Chondrocyte (in vitro differentiated cells): ENCODE measurements at places on chromosomes 7 and 10. TPM values are rescaled to one million over a fixed set of nuclear protein-coding genes. Genes with fewer than 3 reads are reported as not detected.

DNA sequence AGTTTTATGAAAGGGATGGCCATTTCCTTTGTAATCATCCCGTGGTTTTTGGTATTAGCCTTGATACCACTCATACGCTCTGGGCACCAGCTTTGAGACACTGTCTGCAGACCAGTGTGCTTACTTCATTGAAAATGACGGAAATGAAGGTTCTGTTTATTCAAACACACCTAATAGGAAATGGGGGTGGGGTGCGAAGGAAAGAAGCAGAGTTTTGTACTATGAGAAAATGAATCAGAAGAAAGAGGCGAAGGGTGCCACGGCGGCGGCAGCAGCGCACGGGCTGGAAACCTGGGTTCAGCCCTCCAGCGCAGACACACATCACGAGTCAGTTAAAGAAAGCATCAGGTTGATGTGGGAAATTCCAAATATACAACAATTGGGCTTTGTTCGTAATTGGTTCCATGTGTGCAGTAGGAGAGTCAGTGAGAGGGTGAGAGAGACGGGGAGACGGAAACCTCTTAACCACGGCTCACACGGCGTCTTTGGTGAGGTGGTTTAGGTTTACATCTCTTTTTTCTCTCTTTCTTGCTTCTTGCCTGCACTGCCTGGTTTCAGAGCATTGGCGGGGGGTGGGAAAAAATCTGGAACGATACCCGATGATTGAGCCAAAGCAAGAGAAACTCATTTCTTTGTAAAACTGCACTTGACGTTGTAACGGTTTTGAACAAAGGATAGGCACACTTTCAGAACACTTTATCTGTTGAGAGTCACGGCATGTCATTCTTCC, 321.2 kb downstream of the FRMD4A start:
- DNase-seq: no peak

GRCh38 chr7:142760071-142760642, 10.6 kb upstream of the PRSS2 start:
- DNase-seq: no peak

DNA sequence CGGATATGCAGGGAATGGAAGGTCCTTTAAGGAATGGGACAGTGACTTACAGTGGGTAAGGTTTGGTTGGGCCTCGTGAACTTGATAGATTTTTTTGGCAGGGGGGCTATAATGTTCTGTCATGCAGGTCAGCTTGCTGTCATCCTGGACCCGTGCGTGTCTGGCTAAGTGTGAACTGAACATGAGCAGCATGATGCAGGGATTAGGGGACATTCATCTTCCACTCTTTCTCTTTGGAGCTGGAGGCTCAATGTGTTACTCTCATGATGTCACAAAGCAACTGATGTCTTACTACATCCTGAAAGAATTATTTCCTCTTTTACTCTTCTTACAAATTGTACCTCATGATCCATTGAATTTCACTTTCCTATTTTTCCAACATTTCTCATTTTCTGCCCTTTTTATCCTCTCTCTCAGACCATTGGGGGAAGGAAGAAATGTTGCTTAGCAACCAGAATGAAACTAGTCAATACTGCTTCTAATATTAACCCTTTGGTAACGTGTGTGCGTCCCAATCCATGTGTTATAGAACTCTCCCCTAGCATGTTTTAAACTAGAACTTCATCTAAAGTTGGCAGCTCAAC, 549.1 kb downstream of the LRMDA start:
- no peak for DNase-seq

DNA sequence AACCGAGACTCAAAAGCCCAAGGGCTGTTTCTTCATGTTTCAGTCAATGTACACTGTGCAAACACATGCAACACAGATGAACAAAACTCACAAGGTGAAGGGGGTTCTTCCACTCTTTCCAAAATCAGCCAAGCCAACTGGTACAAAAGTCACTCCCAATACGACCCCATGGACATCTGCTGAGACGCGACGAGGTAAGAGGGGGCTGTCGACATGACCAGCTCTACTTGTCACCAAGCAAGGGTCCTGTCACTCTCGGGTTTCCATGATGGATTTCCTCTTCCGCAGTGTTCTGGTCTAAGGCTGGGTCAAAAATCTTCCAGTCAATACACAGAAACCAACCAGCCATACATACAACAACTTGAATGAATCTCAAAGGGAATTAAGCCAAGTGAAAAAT, 37.8 kb downstream of the CTBP2 start:
- DNase-seq: peak; percentile 32

- DNase-seq: no peak
Measured at GRCh38 chr10:122142641-122143237, 128.4 kb upstream of the BTBD16 start.

DNA sequence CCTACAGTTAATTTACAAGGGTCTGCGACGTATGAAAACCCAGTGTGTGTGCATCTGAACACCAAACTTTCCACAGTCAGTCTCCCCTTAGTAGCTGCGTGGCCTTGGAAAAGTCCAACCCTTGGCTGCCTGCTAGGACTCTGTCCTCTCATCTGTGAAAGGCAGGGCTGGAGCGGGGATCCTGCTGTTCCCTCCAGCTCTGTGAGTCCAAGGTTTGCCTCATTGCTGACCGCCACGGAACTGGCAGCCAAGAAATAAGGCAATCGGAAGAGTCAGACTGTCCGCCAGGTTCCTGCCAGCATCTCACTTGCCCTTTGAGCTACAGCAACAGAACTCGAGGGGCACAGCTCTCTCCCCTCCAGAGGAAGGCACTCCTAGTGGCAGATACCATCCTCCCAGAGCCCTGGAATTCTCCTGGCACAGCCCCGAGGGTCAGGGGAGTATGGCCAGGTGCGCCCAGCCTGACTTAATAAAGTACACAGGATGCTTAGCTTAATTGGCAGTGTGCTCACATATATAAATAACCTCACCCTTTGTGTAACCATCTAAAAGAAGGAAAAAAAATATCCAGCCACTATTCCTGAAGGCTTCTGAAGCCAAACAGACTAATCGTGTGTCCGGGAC, 530.1 kb upstream of the FOXK1 start:
- DNase-seq: peak; percentile 62

DNA sequence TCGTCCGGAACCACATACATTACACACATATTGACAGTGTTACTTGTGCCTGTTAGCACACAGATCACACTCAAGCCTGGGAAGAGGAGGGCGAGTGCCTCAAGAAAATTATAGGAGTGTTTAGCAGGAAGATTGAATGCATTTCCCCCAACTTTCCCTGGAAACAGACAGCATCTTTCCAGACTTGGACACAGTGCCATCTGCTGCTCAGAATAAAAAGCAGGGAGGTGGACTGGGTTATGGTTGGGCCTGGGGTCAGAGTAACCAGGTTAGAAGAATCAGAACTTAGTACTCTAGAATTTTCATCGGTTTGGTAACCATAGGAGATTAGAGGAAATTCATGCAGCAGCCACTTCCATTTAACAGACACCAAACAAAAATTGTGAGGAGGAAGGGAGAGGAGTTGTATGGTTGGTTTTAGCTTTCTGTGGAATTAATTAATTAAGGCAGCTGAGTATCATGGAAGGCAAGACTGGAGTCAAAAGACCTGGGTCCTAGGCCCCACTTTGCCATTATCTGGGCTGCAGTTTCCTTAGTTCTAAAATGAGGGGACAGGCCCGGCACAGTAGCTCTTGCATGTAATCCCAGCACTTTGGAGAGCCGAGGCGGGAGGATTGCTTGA, 43.4 kb upstream of the OPTN start:
- no peak for DNase-seq

DNA sequence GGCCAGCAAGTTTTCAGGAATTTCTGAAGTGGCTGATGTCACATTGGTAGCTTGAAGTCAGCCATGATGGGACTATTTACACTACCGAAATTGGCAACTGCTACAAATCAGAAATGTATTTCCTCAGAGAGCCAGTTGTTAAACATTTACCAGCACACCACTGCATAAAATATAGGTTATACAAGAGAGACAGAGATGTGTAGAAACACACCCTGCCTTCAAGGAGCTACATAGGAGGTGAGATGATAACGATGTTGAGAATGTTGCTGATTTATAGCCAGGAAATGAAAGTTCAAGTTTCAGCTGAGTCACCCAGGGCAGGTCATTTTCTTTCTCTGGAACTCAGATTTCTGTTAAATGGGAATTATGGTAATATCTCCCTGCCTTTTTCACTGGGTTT, 46.0 kb upstream of the TCF7L2 start:
- DNase-seq: no peak

DNA sequence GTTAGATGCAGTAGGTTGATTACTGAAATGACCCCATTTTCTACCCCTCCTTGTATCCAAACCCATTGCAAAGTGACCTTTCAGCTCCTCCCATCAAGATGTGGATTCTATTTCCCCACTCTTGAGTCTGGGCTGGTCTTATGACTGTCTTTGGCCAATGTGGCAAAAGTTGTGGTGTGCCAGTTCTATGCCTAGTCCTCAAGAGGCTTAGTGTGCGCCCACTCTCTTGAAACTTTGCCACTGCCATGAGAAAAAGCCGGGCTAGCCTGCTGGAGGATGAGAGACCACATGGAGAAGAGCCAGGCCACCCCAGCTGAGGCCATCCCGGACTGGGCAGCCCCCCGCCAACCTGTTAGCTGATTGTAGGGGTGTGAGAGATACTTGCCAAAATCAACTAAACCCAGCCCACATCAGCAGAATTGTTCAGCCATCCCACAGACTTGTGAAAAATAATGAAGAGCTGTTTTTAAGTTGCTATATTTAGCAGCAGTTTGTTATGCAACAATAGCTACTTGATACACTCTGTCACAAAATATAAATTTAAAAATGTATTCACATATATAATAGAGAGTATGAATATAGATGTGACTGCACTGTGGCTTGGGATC, 131.0 kb upstream of the PALS2 start:
- DNase-seq: no peak

DNA sequence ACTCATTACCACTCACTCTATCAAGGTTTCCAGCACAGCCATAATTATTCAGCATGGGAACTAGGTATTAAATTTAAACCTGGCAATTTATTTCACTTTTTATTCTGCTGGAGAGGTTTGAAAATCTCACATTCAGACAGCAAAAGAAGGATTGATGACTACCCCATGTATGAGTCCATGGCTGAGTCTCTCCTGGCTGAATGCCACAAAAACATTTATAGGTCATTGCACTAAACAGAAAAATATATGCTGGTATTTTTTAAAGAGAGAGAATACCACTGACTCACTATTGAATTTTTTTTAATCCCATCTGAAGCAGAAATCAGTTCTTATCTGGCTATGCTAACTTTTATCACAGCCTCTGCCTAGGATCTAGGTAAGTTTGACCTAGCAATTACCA, 336.3 kb downstream of the PPP1R3A start:
- DNase-seq: no peak

DNA sequence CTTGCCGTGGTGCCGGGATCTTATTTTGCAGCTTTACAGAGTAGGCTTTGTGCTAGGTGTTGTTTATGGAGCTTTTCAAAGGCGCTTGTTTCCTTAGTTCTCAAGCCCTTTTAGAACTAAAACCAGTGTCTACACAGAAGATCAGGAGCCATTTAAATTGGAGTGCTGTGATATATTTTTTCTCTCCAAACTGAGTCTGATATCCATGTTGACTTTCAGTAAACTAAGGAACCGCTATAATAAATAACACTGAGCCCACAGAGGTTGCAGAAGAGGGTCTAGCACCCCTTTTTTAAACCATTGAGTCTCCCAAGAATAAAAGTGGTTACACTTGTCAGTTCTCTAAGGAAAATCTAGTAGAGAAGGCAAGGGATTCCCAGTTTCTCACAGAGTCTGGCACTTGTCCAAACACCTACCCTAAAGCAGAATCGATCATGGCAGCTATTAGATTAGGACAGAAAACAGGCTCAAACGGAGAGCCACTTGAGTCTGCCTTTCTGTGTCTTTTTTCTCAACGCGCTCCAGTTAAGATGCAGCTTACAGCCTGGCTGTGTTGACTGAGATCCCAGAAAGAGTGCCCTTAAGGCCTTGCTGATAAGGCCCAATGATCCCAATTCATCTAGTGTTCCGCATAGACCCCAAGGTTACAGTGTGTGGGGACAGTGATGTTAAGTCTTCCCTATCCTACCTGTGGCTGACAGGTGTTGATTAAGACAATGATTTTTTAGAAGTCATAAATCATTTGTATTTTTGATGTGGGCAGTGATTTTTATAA, 804 bp downstream of the TMEM106B start:
- DNase-seq: no peak

GRCh38 chr10:15315286-15315685, 55.8 kb downstream of the FAM171A1 start:
- no peak for DNase-seq

DNA sequence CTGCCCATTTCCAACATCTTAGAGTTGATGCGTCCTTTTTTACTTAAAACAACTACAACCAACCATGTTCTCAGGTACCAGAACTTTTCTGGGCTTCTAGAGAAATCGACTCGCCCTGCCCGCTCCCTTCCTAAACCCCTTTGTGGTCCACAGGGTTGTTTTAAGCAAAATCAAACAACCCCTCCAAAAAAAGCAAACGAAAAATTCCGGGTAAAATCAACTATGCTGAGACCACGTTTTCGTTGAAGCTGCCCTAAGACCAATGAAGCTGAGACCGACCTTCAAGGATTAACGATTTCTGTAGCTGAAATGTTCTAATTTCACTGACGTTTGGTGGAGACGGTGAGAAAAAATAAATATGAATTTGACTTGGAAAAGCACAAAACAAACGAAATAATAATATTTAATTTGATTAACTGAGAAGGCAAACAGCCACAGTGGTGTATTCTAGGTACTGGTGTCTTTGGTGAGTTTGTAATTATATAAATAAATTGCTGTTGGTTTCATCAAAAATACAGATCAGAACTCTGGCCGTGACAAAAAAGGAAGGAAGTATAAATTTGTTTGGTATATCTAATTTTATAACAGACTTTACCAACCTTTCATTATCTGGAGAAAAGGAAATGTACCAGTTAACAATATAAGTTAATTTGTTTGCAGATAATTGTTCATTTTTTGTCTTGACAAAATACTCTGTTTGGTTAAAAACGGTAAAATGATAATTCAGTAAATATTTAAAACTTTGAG, 4.7 kb upstream of the IGF2BP3 start:
- no peak for DNase-seq

GRCh38 chr7:44276571-44277221, 48.7 kb downstream of the CAMK2B start:
- DNase-seq: peak; percentile 70

DNA sequence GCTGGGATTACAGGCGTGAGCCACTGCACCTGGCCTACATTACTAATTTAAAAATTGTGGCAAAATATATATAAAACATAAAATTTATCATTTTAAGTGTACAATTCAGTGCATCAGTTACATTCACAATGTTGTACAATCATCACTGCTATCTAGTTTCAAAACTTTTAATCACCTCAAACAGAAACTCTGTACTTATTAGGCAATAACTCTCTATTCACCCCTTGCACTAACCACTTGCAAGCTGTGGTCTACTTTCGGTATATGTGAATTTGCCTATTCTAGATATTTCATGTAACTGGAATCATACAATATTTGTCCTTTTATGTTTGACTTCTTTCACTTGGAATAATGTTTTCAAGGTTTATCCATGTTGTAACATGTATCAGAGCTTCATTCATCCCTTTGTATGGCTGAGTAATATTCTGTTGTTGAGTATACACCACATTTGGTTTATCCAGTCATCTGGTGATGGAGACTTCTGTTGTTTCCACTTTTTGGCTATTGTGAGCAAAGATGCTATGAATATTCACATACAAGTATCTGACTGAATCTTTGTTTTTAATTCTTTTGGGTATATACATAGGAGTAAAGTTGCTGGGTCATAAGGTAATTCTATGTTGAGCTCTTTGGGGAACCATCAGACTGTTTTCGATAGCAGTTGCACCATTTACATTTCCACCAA, 14.3 kb upstream of the ELOVL3 start:
- no peak for DNase-seq

DHX32 gene
- 24.0 to 32.5 TPM (median 29.2 TPM) in 3 replicates for total RNA-seq

LBX1 gene
- not detected in 3 replicates for total RNA-seq

FAM237B gene
- total RNA-seq: not detected in 3 replicates

MEIG1 gene
- not detected in 3 replicates for total RNA-seq

CYP2W1 gene
- not detected in 3 replicates for total RNA-seq

ATP5F1C gene
- total RNA-seq: 136 to 157 TPM (median 136 TPM) in 3 replicates

GPR37 gene
- 1.6 to 3.2 TPM (median 2.2 TPM) in 3 replicates for total RNA-seq
